ENCODE measurements at places on chromosomes 2 and 18. TPM values are rescaled to one million over a fixed set of nuclear protein-coding genes. Genes with fewer than 3 reads are reported as not detected.

GALNT3 gene
- 0.71 TPM for total RNA-seq

ITGB6 gene
- not detected for total RNA-seq

RGPD8 gene
- total RNA-seq, result 11.1 TPM

APLF gene
- 7.0 TPM for total RNA-seq

SPATA3 gene
- total RNA-seq, result not detected
